ENCODE measurements at places on chromosomes 2 and 18.

GRCh38 chr2:235054475-235054874, 102.7 kb downstream of the SH3BP4 start:
- no peak for DNase-seq

GRCh38 chr2:231391981-231392380, 3.5 kb upstream of the B3GNT7 start:
- no peak for DNase-seq

DNA sequence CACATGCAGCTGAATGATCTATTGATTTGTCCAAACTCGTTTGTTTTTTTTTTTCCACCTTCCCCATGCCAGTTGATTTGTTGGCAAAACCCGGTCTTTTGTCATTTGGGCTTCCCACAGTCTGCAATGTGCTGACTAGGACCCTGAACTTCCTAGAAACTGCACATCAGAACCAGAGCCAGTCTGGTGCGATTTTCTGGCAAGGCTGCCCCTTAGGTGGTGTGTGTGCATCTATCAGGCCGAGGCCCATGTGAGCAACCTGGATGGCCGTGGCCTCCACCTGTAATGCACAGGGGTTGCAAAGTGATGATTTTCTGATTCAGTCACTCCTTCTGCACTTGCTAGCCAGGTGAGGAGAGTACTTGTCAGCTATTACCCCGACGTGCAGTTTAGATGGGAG, 47.8 kb downstream of the NCK2 start:
- DNase-seq = no peak

DNA sequence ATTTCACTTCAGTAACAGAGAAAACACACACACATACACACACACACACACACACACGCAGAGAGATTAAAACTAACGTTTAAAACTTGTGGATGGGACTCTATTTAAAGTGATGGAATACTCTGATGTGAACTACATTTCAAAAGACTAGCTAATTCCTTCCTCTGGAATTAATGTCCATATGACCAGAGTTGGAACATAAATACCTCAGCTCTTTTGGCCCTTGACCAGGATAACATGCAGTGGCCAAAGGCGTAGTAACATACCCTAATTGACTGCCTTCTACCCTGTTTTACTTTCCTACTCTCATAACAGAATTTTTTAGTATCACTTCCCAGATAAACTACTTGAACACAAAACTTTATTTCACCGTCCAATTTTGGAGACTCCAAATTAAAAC, 671.3 kb upstream of the CHAC2 start:
- no peak for DNase-seq

DNA sequence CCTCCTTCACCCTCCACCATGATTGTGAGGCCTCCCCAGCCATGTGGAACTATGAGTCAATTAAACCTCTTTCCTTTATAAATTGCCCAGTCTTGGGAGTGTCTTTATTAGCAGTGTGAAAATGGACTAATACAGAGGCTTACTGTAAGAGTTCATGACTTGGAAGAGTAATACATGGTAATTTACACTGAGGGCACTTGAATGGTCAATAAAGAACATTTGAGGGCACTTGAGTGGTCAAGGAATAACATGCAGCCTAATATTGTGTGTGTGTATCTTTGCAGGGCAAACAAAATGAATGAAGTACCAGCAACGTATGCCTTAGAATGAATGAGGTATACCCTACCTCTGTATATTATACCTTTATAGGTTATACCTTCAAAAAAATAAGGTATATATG, 190.4 kb upstream of the SOX11 start:
- no peak for DNase-seq

DNA sequence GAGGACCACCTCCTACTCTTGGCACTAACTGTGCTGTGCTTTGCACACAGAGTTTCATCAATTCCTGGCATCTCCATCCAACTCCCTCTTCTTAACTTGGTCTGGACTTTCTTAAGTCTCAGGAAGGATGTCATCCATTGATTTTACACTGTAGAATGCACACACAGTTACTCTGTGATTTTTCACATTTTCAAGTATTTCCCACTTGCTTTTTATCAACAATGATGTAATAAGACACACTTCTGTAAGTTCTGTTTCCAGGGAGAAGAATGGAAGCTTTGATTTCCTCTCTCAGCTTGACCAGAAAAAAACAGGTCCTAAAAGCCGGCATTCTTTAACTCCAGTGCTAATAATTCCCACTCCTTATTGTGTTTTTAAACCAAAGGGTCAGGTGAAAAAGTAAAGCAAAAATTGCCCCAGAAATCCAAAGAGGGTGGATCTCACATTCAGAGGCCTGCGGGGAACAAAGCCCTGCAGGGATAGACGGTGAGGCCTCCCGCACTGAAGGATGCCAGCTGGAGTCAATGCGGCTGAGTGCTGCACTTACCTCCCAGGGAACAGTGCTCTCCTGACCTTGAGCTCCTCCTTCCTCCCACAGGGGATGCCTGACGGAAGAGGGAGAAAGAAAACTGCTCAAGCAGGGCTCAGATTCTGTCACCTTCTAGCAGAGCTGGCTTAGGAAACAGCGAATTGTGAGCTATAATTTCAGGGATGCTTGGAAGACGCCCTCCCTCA, 83.1 kb downstream of the PDCL3 start:
- no peak for DNase-seq

- DNase-seq = no peak
Measured at GRCh38 chr2:59744436-59744835, 809.0 kb downstream of the BCL11A start.

DNA sequence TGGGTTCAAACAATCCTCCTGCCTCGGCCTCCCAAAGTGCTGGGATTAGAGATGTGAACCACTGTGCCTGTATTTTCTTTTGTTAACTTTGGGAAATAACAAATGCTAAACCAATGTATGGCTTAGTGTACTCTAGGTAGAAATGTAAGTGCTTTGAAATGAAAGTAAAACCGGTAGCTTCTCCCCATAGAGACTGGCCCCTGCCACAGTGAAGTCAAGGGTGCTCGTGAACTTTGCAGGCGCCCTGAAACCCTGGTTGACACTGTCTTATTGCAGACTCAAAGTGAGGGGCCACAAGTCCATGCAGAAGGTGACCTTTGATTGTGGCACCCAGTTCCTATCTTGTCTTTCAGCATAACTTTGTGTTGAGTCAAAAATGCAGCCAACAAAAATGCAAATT, 24.2 kb upstream of the MTCL1 start:
- DNase-seq = no peak

GRCh38 chr2:120389036-120389391, 43.1 kb downstream of the INHBB start:
- no peak for DNase-seq

GRCh38 chr2:188975497-188976102, 1.4 kb downstream of the COL3A1 start:
- no peak for DNase-seq

DNA sequence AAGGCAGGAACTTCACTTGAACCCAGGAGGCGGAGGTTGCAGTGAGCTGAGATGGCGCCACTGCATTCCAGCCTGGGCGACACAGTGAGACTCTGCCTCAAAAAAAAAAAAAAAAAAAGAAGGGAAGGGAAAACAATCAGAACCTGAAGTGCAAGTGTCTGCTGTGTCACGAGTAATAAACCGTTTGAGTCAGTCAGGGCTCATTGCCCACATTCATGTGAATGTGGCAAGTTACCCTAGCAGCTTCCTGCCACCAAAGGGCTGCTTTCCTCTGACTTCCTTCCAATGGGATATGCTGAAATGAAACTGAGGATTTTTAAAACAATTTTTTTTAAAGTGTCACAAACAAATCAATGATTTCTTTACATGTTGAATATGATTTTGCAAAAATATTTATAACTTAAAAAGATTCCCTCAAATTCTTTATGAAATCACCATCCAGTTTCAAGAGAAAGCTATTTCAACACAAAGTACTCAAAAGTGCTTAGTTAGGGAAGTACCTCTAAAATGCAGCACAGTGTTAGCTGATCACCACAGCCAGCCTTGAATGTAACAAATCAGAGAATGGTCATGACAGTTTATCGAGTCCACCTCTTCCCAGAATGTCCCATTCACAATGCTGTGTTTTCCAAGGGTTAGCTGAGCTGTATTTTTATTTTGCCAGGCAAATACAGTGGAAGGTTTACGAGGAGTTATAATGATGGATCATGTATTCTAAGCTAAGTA, 36.4 kb downstream of the WDSUB1 start:
- DNase-seq = peak; percentile 74

DNA sequence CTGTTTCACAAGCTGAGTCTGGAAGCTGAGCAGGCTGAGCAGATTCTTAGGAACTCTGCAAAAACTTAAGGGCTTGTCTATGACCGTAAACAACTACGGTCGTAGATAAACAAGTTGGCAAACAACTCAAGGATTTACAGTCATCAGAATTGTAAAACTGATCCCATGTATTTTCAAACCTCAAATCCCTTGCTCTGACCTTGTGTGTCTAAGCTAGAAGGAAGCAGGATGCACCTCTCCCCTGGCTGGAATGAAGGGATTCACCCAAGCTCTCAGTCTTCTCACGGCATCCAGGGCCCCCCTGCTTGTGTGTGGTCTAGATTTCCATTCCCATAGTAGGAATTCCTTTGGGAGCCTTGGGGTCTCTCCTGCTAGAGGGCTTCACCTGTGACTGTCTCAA, 12.4 kb upstream of the IL1RN start:
- no peak for DNase-seq

DNA sequence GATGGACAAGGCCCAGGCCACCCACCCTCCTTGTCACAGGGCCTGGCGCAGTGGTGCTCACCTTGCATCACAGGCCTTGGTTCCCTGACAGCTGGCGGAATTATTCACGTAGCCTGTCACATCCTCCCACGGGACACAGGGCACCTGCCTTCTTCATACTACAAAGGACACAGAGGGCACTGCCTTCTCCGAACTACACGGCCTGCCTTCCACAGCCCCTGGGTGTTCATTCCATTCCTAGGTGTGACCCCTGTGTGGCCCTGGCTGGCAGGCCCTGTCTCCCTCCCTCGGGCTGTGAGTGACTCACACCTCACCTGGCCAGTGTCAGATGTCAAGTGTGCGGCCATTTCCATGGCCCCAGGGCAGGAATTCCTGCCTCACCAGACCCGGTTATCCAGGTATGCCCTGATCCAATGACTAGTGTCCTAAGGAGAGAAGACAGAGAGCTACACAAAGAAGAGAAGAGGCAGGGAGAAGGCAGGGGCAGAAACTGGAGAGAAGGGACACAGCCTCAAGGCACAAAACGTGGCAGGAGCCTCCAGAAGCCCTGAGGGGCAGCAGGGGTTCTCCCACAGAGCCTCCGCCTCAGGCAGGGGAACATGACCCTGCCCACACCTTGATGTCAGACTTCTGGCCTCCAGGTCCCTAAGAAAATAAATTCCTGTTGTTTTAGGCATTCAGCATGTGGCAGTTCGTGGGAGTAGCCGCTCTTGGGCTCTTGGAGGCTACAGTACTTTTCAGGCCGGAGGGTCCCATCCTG, 43.4 kb downstream of the MBP start:
- no peak for DNase-seq

DNA sequence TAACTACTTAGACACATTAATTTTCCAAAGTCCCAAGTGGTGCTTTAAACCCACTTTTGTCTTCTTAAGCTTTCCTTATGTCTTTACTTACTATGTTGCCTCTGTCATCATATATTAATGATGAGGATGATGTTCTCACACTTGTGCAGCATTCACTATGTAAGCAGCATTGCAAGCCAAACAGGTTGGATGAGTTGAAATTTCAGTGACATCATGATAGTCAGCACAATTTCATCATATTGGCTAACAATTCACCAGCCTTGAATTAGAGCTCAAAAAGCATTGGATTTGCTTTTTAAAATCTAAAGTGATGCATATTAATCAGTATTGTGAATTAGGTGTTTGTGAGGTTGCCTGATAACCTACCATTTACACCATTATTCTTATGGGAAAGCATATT, 7.7 kb downstream of the APLF start:
- no peak for DNase-seq

- DNase-seq = no peak
Measured at GRCh38 chr2:205403244-205403825, 279.0 kb upstream of the NRP2 start.

DNA sequence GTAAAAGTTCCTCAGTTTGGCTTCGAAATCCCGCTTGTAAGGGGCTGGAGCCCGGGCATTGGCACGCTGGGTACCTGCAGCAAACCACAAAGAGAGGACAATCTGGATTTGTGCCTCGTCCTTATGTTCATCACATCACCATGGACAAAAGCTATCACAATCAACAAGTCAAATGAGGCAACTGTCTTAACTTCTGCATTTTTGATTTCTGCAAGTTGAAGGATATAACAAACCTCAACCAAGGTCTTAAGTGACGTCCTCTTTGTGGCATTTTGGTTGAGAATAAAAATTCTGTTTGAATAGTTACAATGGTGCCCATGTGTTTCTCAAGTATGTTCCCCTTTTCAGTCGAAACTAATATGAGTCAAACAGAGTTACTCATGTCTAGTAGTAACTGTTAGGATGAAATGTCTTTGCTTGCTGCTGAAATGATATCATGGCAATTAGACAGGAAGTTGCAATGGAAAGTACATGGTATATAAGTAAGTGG, 70.8 kb upstream of the STK17B start:
- peak; percentile 16 for DNase-seq

DNA sequence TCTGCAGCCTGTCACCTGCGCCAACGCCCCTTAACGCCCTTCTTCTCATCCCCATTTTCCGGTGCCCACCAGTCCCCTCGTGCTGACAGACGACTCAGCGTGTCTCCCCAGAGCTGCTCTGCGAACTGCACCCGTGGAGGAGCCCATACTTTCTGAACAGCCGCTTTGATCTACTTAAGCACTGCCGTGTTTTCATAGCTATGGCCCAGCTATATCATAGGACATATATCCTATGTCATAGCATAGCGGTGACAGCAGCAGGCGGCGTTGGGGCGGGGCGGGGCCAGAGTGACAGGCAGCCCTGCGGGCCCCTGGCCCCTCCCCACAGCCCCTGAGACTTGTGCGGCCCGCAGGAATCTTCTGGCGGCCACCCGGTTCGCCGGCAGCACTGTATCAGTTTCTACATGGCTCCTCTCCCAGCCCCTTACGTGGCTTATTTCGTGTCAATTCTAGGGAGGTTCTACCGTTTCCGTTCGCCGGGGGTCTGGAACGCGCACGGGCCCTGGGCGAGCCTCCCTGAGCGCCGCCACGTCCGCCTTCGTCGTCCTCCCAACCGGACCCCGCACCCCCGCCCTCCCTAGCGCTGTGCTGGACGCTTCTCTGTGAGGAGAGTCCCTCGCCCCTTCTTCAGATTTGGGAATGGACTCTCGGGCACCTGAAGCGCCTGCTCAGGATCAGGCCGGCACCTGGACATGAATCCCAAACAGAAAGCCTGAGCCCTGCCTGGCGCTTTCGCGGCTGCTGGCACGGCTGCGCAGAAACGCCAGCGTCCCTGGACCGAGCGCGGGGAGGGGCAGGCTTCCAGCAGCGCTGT, 35.4 kb downstream of the PTPN18 start:
- peak; percentile 76 for DNase-seq

- DNase-seq = no peak
Measured at GRCh38 chr2:205361970-205362369, 320.3 kb upstream of the NRP2 start.

GRCh38 chr2:146764301-146764700, 1080.5 kb upstream of the ACVR2A start:
- no peak for DNase-seq

DNA sequence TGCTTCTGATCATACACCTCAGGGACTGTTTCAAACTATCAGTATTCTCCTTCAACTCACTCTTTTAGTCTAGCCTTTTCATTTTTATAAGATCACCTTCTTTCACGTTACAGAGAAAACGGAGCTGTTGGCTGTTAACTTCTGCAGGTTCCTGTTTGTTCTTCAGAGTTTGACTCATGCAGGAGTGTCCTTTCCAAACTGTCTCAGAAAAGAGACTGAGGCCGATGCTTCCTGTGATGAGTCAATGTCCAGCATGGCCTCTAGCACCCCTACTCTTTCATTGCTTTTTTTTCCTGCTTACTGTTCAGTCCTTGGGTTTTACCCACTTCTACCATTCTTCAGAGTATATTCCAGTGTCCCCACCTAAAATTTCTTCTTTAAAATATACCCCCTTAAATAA, 240.8 kb upstream of the RGPD4 start:
- no peak for DNase-seq
